HFF-Myc (cell line): ENCODE measurements at places on chromosomes 7 and 10.

- no peak for DNase-seq
Measured at GRCh38 chr7:8260871-8261694, 884 bp downstream of the ICA1 start.

GRCh38 chr10:83921984-83922860 is 217.1 kb upstream of the GHITM start:
- no peak for DNase-seq

DNA sequence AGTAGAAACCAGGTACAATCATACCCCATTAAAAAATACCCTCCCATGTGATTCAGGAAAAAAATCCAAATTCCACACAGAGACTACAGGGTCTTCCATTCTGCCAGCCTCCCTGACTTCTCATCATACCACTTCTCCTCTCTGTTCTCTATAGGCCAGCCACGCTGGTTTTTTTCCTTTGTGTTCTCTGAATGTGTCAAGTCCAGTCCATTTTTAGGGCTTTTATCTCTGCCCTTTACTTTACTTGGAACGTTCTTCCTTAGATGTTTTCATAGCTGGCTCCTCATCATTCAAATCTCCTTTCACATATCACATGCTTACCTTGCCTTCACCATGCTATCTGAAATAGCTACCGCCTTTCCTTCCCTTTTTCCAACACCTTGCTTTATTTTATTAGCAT is 597.6 kb downstream of the PHTF2 start:
- DNase-seq, result no peak

DNA sequence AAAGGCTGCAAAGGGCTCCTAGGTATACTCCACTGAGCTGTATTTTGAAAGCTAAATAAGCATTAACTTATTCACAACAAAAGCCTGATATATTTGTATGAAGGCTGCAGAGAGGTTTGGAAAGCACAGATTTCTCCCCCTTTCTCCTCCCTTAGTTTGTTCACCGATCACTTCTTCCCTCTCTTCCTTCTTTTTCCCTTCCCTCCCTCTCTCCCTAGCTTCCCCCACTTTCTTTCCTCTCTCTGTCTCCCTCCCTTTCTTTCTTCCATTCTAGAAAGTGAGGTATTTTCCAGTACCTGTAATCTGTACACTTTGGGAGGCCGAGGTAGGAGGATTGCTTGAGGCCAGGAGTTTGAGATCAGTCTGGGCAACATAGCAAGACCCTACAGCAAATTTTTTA is 62.1 kb downstream of the HHEX start:
- no peak for DNase-seq

DNA sequence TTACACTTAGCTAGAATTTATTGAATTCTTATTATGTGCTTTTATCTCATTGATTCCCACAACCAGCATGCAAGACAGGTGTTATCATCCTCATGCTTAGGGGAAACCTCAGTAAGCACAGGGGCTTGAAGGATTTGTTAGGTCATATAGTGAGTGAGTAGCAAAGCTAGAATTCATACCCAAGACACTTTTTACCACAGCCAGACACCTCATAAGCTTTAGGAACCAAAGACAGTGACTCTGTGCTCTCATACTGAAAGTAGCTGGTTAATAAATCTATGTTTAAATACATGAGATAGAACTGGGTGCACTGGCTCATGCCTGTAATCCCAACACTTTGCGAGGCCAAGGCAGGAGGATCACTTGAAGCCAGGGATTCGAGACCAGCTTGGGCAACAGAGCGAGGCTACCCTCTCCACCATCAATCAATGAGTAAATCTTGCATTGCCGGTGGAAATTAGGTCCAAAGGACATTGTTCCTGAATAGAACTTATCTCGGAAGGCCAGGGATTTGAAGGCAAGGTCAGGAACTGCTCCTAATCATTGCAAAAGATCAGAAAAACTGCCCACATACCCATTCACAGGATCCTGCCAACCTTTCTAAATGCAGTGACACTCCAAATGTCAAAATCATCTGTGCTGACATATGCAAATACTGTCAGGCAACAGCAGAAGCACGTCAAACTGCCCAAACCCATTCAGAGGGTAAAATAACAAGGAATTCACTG is 523.5 kb downstream of the PARD3 start:
- DNase-seq, result no peak
